ENCODE measurements at places on chromosomes 12 and 14.
A peak's percentile ranks its signal among the peaks of the same experiment; 100 is the strongest.

- no peak for DNase-seq
These were observed 325.4 kb upstream of the SFSWAP start for GRCh38 chr12:131385313-131386166.

DNA sequence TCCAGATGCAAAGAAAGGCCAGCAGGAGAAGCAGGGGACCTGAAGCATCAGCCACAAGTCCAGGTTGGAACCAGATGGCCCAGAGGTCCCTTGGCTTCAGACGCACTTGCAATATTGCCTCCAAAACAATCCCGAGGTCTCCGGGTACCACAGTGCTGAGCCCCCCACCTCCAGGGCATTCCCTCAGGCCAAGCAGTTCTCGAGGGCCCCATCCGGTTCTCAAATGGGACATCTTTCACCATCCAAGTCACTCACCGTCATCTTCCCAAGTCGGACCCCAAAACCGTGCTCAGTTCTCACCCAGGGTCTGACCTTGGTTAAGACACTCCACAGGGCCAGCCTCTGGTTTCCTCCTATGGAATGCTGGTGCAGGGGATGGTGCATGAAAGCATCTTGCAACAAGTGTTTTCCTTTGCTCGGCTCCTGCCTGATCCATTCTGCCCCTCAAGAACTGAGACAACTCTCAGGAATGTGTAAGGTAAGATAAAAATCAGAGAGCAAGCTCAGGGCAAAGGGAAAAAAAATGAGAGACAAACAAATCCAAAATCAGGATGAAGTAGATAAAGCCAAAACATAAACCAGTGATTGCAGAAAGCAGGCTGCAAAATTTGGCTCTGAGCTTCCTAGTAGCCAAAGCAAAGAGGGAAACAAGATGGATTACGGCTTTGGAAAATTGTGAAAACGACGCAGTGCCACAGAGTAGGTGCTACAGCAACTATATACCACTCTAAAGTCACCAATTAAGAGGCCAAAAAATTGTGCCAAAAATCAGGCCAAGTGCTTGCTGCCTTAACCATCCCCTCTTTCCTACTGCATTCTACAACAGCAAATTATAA is 8.0 kb downstream of the NCOR2 start:
- DNase-seq, result no peak

GRCh38 chr14:55005071-55005470 is 21.8 kb downstream of the WDHD1 start:
- no peak for DNase-seq

GRCh38 chr12:3215410-3215975 is 138.3 kb downstream of the TSPAN9 start:
- DNase-seq, result no peak

- DNase-seq, result no peak
These were observed 1.8 kb downstream of the GALNT9 start for GRCh38 chr12:132327336-132328171.

DNA sequence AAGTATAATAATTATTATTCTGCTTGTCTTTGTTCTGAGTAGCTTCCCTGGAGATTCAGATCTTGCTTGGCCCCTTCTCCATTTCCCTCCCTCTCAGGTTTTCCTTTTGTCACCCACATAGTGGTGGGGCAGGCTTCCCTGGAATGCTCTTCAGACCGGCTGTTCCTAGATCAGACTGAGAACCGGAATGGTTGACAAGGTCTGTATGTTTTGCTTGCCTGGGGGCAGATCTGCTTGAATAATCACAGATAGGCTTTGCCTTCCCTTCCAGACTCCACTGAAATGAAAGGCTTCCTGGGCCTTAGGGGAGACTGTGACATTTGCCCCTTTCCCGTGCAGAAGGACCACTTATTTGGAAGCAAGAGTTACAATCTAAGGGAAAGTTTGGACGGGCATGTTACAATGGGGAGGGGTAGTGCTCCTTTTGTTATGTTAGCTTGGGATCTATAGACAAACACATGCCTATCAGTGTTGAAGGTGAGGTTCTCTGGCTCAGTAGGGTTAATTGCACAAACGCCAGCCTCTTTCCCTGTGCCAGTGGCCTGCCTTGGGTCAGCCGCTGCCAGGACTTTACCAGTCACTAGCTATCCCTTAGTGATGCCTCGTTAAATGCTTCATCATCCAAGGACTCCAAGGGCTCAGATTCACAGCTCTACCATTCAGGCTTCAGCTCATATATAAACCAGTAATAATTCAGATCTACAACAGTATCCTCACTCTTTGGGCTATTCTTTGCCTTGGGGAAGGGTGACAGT is 178.6 kb downstream of the SNAPC1 start:
- DNase-seq, result peak; percentile 95

DNA sequence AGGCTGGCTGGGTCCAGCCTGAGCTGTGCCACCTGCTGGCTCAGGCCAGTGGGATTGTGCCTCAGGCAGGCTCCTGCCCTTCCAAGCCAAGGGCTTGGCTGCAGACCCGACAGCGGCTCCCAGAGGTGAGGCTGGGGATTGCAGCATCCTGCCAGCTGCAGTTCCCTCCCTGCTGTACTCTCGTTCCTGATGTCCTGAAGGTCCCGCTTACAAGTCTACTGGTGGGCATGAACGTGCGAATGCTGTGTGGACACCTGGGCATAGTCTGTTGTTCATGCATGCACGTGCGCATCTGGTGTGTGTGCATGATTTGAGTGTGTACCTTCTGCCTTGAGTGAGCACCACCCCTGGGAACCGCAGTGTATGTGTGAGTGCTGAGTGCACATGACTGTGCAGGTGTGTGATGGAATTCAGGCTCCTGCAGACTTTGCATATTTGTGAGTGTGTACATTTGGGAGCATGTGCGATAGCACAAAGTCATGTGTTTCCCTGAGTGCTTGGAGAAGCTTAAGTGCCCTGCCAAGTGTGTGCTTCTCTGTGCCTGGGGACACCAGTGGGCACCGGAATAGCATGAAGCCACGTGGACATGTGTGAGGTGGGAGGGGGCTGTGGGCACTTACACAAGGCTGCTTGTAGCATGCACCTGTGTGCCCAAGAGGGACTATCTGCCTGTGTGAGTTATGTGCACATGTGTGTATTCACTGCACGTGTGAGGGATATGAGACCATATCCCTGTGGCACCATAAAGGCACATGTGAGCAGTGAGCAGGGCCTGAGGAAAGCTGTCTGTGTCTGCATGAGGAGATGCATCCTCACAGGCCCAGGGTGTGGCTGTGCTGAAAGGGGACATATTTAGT is 19.3 kb upstream of the KRT7 start:
- DNase-seq, result peak; percentile 95

DNA sequence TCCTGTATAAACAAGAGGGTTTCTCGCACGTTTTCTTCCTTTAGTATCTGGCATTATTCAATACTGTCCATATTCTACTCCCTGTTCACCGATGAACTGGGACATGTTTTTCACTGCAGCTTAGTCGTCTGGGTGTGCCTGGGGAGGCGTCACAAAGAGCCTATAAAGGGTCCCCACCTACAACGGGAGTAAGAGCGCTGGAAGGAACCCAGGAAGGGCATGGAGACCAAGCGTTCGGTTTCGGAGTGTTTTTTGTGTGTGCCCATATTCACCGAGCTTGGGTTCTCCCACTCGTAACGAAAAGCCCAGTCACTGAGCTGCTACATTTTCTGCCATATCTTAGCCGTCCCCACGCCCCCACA is 592 bp upstream of the USP15 start:
- no peak for DNase-seq

DNA sequence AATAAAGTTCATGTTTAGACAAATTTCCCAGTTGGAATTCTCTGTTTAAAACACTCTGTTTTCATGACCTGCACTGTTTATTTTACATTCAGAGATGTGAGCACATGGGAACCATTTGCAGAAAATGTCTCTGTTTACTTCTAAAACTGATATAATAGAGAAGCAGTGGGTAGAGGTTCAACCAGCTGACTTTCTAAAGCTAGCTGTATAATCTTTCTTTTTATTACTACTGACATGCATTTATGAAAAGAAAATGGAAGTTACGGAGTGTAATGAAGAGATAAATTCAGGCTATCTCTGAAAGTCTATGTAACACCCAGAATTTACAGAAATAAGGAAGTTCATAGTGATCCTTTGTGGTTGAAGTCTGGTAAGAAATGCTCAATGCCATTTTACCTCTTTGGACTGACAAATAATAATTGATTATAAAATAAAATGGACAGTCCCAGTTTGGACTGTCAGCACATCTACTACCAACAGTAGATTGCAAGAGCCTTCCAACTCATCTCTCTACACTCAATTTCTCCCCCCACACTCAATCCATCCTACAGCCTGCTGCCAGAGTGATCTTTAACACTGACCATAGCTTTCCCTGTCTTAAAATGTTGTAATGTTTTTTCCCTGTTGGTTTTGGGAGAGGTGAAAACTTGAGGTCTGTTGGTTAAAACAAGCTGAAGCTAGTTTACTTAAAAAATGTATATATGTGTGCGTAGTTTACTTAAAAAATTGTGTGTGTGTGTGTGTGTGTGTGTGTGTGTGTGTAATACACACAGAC is 137.4 kb downstream of the AEBP2 start:
- no peak for DNase-seq

GRCh38 chr12:52358575-52359350 is 8.5 kb downstream of the KRT85 start:
- DNase-seq, result no peak

DNA sequence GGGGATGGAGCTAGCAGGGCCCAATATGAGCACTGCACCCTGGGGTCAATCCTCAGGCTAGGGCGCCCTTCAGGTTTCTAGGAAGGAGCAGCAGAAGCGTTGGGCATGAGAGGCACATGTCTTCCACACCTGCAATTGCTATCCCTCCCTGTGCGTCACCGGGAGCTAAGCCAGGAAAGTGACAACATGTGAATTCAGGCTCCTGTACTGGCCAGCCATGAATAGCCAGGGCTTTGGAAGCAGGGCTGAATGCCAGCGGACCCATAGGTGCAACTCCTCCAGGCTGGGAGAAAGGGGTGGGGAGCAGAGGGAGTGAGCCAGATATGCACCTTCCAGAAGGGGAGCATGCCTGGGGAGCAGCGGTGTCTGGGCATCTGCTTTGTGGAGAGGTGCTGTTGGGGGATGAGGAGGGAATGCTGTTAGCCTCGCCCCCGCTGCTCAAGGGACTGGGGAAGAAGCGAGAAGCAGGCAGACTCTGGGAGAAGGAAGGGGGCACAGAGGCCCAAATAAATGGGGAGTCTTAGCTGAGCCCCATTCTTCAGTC is 6.1 kb downstream of the HOXC5 start:
- DNase-seq, result no peak

- DNase-seq, result no peak
These were observed 349.0 kb downstream of the RAD51B start for GRCh38 chr14:68168460-68169109.

DNA sequence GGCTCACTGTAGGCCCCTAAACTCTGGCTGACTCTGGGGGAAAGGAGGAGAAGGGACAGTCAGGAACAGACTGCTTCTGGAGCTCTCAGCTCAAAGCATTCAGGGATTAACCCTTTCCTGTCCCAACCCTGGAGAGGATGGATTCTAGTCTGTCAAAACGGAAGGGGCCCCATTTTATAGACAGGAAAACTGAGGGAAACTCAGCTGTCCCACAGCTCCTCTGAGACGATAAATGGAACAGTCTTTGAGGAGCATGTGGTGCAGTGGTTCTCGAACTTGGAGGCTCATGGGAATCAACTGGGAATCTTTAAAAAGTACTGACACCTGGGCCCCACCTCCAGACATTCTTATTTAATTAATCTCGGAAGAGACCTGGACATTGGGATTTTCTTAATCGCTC is 23.7 kb downstream of the SRRM4 start:
- DNase-seq, result no peak

DNA sequence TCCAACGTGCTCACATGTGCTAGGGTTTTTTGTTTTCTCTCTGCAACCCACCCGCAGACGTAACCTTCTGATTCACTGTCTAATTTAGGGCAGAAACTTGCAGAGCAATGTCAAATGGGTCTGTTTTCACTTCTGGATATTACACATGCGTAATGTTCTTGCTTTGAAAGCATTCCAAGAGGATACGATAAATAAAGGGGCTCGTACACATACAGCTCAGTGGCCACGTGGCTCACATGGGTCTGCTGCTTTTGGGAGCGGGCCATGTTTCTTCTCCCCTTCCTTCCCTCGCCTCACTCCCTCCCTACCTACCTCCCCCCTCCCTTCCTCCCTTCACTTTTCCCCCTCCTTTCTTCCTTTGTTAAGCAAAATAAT is 23.4 kb downstream of the CACNA1C start:
- DNase-seq, result no peak

- DNase-seq, result no peak
These were observed 26.2 kb upstream of the YY1 start for GRCh38 chr14:100212476-100213333.

DNA sequence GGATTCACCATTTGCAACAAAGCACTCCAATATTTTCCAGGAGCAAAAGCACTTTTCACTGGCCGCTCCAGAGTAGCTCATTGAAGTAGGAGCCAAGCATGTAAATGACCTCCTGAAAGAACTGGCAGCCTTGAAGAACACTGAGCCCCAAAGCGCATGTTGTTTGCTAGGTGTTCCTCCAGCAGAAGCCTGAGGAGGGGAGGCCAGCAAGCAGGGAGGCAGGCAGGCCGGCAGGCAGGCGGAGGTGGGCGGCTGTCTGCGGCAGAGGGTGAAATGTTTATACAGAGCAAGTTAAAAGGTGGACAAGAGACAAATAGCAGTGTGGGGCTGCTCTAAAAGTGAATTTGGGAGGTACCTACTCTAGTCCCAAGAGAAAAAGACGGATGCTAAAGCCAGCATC is 439.4 kb downstream of the CCDC91 start:
- DNase-seq, result no peak

DNA sequence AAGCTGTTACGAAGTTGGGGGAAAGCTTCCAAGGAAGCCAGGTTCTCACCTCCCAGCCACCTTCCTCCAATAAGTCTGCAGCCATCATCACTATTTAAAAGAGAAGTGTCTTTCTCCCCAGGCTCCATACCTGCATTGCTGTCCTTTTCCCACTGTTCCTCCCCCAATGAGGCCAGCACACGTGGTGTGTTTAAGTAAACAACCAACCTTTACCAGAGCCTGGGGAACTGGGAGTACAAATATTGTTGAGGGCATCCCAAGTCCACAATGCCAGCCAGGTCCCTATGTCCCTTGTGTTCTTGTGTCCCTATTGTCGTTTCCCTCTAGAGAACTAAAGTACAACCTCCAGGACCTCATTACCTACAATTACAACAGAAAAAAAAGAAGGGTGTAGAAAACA is 49.2 kb upstream of the PNMA1 start:
- no peak for DNase-seq

GRCh38 chr12:7638064-7638759 is 27.5 kb downstream of the APOBEC1 start:
- DNase-seq, result peak; percentile 83

GRCh38 chr14:67111022-67111421 is 78.2 kb upstream of the GARIN2 start:
- no peak for DNase-seq

DNA sequence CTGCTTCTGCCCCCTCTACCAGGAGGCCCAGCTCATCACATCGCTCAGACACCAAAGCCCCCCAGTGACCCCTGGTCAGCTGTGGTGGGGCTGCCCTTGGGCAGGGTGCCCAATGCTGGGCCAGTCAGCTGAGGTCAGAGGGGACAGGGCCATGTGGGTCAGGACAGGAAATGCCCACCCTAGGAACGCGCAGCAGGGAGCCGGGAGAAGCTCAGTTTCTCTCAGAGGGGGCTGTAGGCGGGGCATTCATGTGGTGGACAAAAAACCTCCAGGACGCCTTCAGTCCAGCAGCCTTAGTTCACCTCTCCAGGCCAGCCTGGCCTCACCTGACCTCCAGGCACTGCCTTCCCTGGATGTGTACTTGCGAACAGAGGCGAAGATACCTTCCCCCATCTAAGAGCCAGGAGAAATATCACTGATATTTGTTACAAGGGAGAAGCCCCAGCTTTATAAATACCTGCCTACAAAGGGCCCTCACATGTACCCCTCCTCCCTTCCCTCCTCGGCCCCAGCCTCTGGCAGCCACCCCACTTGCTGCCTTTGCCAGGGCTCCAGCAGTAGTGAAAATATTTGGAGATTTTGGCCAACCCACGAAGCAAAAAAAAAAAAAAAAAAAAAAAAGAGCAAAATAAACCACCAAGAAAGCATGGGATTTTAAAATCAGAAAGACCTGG is 41.9 kb upstream of the PLEKHG6 start:
- DNase-seq, result peak; percentile 44

Data from ELF-1 (cell line).